ENCODE measurements at places on chromosomes 4 and X.

GRCh38 chr4:30385650-30386049 is 334.5 kb upstream of the PCDH7 start:
- DNase-seq = no peak

DNA sequence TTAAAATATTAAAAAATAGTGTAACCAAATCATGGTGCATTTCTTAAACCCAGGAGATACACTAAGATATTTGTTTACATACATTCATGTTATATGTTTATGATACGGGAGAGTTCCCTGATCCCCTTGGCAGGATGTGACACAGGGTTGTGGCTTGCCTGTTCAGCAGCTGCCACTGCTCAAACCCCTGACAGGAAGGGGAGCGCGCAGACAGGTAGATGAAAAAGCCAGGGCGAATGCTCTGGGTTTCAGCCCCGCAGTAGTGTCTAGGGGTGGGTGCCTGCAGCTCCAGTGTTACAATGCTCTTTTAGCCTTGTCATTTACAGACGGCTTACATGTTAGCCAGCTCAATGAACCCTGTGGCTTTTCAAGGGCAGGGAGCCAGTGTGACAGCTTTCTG is 1343.8 kb upstream of the IGFBP7 start:
- DNase-seq = no peak

DNA sequence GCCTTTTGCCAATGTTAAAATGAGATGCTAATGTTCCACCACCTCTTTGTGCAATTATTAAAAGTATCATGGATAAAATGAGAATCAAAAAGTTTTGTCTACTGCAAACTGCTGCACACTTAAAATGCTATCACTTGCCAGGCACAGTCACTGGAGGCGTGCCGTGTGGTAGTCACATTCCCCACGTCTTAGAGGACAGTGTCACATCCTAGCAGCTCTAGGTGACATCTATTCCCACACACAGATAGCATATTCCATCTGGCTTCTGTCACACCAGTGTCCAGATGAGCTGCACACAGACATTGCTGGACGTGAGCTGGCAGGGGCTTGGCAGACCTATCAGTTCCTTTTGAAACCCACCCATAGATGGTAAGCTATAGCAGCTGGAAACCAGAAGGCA is 47.0 kb downstream of the NSG1 start:
- no peak for DNase-seq

- DNase-seq = no peak
These were observed 55.1 kb upstream of the F9 start for GRCh38 chrX:139475432-139475831.

- no peak for DNase-seq
These were observed 29.3 kb downstream of the MOSPD2 start for GRCh38 chrX:14902537-14902936.

GRCh38 chr4:37802068-37802666 is 24.3 kb upstream of the PGM2 start:
- no peak for DNase-seq

DNA sequence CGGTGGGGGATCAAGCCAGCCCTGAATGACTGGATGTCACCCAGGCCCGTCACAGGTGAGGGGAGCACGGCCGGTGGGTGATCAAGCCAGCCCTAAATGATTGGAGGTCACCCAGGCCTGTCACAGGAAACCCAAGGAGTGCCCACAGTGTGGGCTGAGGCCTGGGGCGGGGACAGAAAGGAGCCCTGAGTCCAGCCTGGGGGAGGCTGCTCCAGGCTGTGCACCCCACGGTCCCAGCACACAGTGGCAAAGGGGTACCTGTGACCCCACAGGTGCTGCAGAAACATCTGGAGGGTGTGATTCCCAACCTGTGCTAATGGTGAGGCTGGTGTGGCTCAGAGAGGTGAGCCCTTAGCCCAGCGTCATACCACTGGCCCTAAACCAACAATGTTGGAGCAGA is 6.2 kb upstream of the CPLX1 start:
- DNase-seq = no peak

- DNase-seq = no peak
These were observed 2284.8 kb downstream of the ARAP2 start for GRCh38 chr4:33959519-33959918.

DNA sequence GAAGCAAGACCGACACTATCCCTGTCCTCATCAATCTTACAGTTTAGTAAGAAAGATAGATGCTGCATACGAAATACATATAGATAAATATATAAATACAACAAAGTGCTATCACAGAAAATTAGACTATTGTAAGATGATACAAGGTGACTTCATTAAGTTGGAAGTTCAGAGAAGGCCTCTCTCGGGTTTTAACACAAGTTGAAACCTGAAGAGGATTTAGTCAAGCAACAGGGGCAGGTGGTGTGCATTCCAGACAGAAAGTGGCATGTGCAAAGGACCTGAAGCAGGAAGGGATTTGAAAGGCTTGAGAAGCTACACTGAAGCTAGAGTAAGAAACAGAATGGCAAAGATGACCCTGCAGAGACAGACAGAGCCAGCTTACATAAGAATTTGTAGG is 36.5 kb downstream of the USP46 start:
- no peak for DNase-seq

DNA sequence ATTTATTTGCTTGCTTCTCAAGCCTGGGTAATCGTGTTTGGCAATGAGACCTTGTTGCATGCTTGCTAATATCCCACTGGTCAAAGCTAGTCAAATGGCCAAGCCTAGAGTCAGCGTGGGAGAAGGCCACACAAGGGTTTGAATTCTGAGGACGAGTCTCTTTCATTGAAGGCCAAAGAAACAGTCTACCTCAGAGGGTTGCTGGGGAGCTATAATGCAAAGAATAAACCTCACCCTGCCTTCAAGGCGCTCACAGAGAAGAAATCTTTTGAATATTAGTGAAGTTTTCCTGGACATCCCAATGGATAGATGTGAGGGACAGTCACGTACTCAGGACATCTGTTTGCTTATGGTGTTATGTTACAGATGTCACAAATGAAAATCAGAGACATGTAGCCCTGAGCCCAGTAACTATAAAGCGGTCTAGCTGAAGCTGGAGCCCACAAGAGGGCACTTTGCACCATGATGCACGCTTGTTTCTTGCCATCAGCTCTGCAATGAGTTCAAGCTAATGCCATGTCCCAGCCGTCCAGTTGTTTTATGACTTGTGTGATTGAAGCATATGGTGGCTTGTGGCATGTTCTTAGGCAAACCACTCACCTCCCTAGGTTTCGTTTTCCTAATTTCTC is 1.1 kb upstream of the TLR3 start:
- DNase-seq = peak; percentile 23

- no peak for DNase-seq
These were observed 2387.7 kb upstream of the TENM3 start for GRCh38 chr4:179855469-179855868.

DNA sequence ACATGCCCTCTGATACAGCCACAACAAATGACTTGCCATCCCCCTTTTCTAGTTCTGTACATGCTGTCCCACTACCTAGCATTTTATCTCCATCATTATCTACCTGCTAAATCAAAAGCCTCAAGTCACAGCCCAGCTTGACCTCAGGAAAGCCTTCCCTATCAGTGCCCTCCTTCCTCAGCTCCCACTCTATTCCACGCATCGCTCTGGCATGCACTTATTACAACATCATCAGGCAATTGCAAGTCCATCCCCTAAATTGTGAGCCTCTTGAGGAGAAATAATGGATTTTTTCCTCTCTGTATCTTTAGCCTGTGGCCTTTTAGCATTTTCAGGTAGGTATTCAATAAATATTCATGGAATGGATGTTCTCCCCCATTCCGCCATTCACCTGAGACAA is 5.7 kb downstream of the ARL13A start:
- no peak for DNase-seq

DNA sequence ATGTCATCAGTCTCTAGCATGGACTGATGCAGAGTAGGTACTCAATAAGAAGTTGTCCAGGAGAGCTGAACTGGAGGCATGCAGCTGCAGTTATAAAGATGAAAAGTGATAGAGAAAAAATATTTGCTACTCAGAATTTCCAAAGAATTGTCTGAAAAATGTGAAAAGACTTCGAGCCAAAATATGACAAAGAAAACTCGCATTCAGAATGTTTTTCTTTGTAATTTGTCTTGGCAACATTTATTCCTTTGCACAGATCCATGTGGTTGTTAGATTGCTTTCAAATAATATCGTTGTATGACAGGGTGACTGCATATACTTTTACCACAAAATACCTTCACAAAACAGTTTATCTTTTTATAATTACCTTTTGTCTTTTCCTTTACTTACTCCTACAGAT is 128.0 kb upstream of the SLC4A4 start:
- no peak for DNase-seq

DNA sequence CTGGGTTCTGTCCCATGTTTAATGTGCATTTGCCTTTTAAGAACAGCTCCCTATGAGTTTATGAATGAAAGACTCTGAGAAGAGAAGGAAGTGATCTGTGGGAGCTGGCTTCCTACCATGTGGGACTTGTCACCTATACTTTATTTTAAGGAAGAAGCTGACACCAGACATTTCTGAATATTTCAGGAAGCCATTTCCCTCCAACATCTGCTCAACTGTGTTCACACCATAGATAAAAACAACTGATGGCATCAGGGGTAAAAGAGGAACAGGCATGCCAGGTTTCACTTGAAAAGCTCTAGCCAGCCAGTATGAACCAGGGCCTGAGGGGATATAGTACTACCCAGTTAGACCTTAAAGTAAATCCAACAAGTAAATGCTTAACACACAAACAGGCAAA is 116.0 kb downstream of the COL4A6 start:
- DNase-seq = no peak

- no peak for DNase-seq
These were observed 10.4 kb downstream of the MED28 start for GRCh38 chr4:17624821-17625220.

GRCh38 chrX:152904151-152905080 is 6.5 kb downstream of the ZNF185 start:
- peak; percentile 36 for DNase-seq

GRCh38 chr4:180817529-180817928 is 1425.7 kb upstream of the TENM3 start:
- DNase-seq = no peak

DNA sequence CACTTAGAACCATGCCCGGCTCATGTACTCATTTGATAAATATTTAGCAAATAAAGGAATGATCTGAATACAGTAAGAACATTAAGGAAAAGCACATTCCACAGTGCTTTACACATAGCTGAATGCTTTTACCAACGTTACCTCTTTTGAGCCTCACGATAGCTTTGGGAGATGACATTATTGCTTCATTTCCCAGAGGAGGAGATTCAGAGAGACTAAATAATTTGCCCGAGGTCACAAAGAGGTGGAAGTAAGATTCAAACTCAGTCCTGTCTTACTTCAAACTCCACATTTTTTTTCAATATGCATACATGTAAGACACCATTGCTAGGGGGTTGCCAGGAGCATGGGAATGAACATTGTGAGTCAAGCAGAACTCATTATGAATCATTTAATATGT is 538.5 kb downstream of the BCOR start:
- DNase-seq = no peak

DNA sequence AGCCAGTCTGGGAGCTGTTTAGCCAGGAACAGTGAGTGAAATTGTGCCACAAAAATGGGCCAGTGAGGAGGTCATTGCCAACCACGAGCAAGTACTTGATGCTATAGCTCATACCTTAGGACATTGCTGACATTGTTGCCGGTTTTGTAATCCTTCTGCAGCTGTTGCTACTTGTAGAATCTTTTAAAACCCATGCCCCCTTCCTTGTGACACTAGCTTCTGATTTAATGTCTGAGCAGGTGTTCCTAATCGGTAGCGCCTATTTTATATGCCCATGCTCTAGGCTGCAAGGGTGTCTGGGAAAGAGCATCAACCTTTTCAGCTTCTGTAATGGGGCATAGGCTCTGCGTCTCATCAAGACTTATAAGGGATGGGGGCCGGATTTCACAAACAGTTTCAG is 2.6 kb downstream of the POLA1 start:
- DNase-seq = no peak

DNA sequence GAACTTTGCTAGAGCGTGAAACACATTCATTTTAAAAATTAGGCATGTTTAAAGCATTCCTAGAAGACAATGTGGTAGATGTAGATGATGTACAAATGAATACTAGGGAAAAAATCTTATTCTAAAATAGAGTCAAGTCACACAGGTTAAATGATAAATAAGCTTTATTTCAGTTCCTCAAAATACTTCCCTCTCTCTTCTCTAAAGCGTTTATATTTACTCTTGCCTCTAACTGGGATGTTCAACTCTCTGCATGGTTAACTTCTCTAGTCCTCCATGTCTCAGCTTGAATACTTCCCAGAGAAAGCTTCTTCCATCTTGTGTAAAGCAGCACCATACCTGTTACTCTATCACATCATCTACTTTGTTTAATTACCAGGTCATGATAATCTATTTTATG is 30.9 kb upstream of the GLRA3 start:
- no peak for DNase-seq

GRCh38 chr4:178322524-178323183 is 880.4 kb upstream of the AGA start:
- DNase-seq = no peak

DNA sequence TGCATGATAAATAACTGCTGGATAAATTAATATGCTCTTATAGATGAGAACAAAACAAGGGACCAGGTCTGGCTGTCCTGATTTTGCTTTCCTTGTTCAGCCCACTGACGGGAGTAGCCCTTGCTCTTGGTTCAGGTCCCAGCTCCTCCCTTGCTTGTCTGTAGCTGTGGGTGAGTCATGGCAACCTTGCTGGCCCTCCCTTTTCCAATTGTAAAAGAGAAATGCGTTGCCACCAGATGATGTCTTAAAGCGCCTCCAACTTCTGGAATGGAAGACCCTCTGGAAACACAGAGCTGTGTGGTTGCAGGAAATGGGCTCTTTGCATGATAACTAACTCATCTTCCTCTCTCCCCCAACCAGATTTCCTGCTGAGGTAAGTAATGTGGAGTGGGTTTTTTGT is 171.4 kb downstream of the AASDH start:
- DNase-seq = no peak

- no peak for DNase-seq
These were observed 306.0 kb downstream of the RPA4 start for GRCh38 chrX:97189668-97190067.

GRCh38 chrX:42000836-42001235 is 77.5 kb upstream of the CASK start:
- no peak for DNase-seq

Data from stimulated activated CD4-positive, alpha-beta T cell treated with anti-CD3 and anti-CD28 coated beads, Interleukin-4, amount 100 ng/mL, for 24 hours (primary cell).